CD8-positive, alpha-beta T cell (primary cell): ENCODE measurements at places on chromosomes 4 and X. TPM values are rescaled to one million over a fixed set of nuclear protein-coding genes. Genes with fewer than 3 reads are reported as not detected.

Gene AP1S2
- 14.1 TPM for total RNA-seq

Gene OPN1MW
- total RNA-seq = not detected

Gene TMEM164
- total RNA-seq = 9.0 TPM

Gene FAM47E
- total RNA-seq = 0.19 TPM

Gene ZIC3
- not detected for total RNA-seq

Gene PF4V1
- not detected for total RNA-seq

Gene F8A2
- total RNA-seq = not detected

Gene CDKL2
- total RNA-seq = 0.89 TPM

Gene ANK2
- total RNA-seq = not detected

Gene PCDH11X
- total RNA-seq = not detected

Gene PI4K2B
- total RNA-seq = 5.7 TPM

Gene SMAD1
- not detected for total RNA-seq

Gene XAGE2
- not detected for total RNA-seq

Gene SEC31A
- 117 TPM for total RNA-seq

Gene PDE5A
- total RNA-seq = 0.11 TPM
